Activated CD4-positive, alpha-beta T cell treated with anti-CD3 and anti-CD28 coated beads, Interleukin-2, amount 10 ng/mL, durations not matched to agents 24 days and 14 days (primary cell): ENCODE measurements at places on chromosomes 3 and 15.

DNA sequence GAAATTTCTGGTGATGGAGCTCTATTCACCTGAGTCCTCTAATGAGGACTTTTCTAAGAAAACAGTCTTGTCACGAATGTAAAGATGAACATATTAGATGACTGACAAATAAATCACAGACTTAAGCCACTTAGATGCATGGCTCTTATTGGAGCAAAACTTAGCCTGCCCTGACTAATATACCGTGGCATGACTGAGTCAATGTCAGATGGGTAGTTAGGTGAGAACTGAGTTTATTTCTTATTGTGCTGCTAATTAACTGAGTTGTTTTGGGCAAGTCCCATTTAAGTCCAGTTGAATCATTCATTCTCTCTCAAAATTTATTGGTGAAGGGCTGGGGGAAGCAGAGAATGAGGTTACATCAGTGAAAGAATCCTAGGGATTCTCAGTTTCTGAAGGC, 459.8 kb downstream of the MCTP2 start:
- DNase-seq, result no peak

- no peak for DNase-seq
These were observed 39.6 kb upstream of the CTNNB1 start for GRCh38 chr3:41159588-41160189.

DNA sequence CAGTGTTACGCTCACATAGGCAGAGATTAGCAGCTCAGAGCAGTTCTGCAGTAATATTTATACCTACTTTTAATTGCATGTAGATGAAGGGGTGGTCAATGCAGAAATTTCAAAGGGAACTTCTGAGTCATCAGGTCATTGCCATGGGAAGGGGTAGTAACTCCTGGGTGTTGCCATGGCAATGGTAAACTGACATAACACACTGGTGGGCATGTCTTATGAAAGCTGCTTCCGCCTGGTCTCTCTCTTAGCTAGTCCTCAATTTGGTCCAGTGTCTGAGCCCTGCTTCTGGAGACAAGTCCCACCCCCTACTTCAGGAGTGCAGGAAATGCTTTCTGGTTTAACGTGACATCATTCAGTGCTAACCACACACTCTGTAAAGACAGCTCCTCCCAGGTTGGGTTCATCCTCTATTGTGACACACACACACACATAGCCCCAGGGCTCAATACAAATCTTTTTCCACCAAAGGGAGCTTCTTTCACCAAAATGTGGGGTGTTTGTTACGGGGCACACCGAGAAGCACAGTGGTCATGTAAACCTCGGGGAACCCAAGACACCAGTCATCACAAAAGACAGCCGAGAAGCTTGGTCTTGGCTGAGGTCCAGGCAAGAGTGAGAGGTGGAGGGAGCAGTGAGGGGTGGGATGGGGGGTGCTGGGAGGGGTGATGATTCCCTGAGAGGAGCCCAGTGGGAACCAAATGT, 74.5 kb downstream of the TLE3 start:
- peak; percentile 90 for DNase-seq

DNA sequence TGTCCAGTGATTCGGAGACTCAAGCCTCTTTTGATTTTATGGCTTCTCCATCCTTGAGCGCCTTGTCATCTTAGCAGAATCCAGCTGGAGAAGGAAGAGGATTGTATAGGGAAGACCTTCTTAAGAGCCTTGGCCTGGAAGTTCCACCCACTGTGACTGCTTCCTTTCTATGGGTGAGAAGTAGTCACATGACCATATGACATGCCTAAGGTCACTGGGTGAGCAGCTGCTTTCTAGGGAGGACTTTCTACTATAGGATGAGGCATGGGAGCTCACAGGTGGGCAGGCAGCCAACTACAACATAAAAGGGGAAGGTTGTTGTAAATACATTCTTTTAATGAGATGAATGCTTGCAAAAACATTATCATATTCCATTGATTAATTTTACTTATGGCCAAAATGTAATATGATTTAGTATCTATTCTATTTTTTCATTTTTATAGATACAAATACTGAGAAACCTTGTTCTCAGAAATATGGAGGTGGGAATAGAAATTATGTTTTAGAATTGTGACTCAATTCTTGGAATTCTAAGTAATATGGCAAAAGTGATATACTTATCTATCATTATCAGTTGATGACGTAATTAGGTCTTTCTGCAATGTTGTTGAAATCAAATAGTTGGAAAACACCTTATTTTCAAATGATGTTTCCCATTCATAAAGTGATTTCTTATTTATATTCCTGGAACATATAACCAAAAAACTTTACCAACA, 53.6 kb upstream of the MINAR1 start:
- no peak for DNase-seq

- no peak for DNase-seq
These were observed 69.8 kb downstream of the TIGIT start for GRCh38 chr3:114363554-114364202.

GRCh38 chr3:50658416-50658815, 16.3 kb upstream of the DOCK3 start:
- no peak for DNase-seq

GRCh38 chr3:171649267-171649666, 161.0 kb downstream of the PLD1 start:
- DNase-seq, result no peak

DNA sequence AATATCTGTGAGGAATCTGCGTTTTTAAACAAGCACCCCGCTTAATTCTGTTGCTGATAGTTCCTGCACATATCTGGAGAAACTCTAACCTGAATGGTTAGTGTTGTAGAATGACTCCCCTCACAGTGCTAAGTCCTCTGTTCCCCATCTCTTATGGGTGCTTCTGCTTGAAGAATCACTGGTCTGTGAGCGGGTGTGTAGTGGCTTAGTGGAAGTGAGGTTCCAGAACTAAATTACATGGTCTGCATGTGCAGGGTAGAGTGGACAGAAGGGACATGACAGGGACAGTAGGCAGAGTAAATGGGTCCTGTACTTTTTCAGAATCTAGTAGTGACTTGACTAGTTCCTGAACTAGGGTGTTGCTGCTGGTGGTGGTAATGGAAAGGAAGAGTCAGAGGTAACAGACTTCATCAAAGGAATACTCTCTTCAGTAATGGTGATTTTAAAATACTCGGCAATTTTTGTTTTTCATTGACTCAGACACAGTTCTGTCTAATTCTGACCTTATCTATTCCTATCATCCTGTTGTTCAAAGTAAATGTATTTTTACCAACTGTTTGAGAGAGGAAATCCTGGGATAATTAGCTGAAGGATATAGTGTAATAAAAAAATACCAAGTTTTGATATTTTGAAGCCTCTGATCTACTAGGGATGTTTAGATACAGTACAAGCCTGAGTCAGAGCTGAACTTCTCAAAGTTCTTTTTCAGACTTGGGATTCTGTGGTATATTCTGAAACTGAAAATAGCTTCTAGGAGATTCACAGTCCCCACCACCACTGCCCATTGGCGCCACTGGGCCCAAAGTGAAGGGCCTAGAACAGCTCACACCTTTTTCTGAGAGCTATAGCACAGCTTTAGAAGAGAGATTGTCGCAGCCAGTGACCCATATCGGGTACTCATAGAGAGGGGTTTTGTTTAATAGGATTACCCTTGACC, 55.5 kb downstream of the FNDC3B start:
- peak; percentile 79 for DNase-seq
